Cerebellar nuclear complex (tissue), 1 donor: ENCODE measurements at places on chromosomes 6 and 20.

- no peak for DNase-seq
Observed at GRCh38 chr6:160132776-160133338, 11.2 kb downstream of the SLC22A1 start.

DNA sequence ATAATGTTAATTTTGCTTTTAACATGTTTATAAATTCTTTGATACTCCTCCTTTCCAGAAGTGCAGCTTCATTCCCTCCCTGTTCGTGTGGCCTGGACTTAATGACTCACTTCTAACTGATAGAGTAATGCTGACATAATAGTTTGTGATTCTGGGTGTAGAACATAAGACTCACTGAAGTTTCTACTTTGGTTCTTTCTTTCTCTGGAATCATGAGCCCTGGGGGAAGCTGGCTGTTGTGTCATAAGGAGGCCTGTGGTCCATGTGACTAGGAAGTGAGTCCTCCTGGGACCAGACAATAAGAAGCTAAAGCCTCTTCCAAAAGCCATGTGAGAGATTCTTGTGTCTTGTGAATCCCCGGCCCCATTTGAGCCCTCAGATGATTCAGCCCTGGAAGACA, 30.5 kb upstream of the HLA-G start:
- no peak for DNase-seq

GRCh38 chr20:57546956-57547649, 13.8 kb upstream of the PCK1 start:
- no peak for DNase-seq

- DNase-seq, result no peak
Observed at GRCh38 chr20:46771195-46771588, 61.7 kb downstream of the SLC2A10 start.

DNA sequence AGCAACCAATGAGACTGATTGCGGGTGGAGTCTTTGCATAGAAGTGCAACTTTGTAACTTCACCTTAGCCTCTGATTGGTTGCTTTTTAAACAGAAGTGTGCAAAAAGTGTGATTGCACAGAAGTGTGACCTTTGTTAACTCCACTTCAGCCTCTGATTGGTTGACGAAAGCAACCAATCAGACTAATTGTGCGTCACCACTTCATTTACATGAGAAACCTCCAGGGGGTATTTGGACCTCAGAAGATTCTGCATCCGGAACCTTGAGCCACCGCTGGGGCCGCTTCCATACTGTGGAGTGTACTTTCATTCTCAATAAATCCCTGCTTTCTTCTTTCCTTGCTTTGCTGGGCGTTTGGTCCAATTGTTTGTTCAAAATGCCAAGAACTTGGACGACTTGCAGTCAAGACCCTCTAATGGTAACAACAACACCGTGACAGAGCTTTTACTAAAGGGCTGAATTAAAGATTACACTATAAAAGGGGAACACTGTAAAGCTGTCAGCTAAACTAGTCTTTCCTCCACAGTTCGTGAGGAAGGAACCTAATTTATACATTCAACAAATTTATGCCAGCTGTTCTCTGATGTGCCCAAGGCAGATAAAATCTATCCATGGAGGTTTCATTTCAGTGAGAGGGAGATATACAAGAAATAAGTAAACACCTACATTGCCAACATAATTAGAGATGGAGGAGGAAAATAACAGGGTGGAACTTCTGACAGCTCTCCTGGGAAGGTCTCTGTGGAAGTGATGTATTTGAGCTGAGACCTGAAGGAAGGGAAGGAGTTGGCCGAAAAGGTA, 1.4 kb upstream of the HECA start:
- no peak for DNase-seq

GRCh38 chr6:113291751-113292445, 565.2 kb upstream of the MARCKS start:
- DNase-seq, result no peak

GRCh38 chr20:17825960-17826843, 126.4 kb downstream of the BANF2 start:
- no peak for DNase-seq

DNA sequence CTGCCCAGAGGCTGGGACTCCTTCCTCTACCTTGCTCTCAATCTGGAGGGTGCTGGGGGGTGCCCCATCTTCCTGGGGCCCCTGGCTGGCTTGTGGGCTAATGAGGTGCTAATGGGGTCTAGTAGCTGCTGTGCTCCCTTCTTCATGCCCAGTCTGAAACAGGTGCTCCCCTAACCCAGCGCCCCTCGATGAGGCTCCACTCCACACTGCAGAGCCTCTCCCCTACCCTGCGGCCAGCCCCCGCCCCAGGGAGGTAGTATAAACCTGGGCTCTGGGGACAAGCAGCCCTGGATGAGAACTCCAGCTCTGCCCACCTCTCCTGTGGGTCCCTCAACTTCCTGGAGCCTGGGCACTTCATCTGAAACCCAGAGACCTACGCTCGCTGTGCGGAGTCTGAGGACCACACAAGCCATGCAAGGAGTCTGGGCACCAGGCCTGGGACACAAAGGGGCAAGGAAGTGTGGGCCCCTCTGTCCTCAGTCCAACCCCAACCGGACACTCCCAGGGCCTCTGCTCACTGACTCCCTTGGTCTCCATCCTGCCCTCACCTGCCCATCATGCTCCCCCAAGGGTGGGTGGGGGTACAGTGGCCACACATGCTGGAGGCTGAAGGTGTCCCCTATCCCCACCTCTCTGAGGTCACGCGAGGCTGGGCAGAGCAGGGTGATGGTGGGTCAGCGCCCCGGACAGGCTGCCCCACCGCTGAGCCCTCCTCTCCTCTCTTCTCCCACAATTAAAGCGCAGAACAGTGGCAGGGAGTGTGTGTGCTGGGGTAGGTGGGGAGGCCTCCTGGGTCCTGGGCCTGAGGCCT, 6.1 kb downstream of the RPL10A start:
- no peak for DNase-seq

DNA sequence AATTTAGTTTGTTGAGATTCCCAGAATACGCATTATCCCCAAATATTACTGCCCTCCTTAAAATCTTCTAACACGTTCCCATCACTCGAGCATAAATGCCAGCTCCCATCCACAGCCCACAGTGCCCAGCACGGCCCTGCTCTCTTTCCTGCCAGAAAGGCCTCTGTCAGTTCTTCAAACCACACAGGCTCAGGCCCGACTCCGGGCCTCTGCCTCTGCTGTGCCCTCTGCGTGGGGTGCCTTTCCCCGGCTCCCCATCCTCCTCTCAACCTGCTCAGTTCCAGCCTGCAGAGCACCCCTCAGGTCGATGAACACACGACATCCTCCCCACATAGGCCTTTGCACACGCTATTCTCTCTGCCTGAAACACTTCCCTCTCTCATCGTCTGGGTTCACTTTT, 12.8 kb downstream of the ULBP3 start:
- no peak for DNase-seq
